ENCODE measurements at places on chromosomes 1 and 21. TPM values are rescaled to one million over a fixed set of nuclear protein-coding genes. Genes with fewer than 3 reads are reported as not detected.

RNU1-2 gene
- under 0.01 TPM for total RNA-seq

TEX38 gene
- 0.16 TPM for total RNA-seq

ASCL5 gene
- not detected for total RNA-seq

ATP1B1 gene
- 362 TPM for total RNA-seq

ATP13A2 gene
- total RNA-seq, result 20.7 TPM

All from hepatocyte (in vitro differentiated cells).